ENCODE measurements at places on chromosomes 12 and 14. TPM values are rescaled to one million over a fixed set of nuclear protein-coding genes. Genes with fewer than 3 reads are reported as not detected.

GRCh38 chr12:14310866-14311265 is 54.6 kb upstream of the ATF7IP start:
- DNase-seq = no peak

- no peak for DNase-seq
These were observed 104.7 kb downstream of the PLEKHA5 start for GRCh38 chr12:19234171-19234704.

GALNT16 gene
- total RNA-seq = 79.1 TPM

CLEC1B gene
- total RNA-seq = not detected

- DNase-seq = peak; percentile 31
These were observed at the start of gene TSPAN11 for GRCh38 chr12:30926243-30927221. Gene TSPAN11, plus strand, starts transcription at chr12:30926748. Its CDS starts 27,244 bp downstream, at chr12:30953992.

- no peak for DNase-seq
These were observed 18.9 kb downstream of the GLIPR1L2 start for GRCh38 chr12:75409830-75410229.

GRCh38 chr12:70733385-70733784 is 96.2 kb upstream of the PTPRB start:
- DNase-seq = no peak

GRCh38 chr14:64544607-64545312 is 4.2 kb downstream of the HSPA2 start:
- DNase-seq = no peak

DPPA3 gene
- total RNA-seq = not detected

PAPLN gene
- total RNA-seq = 0.75 TPM

ERBB3 gene
- 1.1 TPM for total RNA-seq

DLK1 gene
- total RNA-seq = 6.8 TPM

LIN7A gene
- total RNA-seq = 9.2 TPM

DNA sequence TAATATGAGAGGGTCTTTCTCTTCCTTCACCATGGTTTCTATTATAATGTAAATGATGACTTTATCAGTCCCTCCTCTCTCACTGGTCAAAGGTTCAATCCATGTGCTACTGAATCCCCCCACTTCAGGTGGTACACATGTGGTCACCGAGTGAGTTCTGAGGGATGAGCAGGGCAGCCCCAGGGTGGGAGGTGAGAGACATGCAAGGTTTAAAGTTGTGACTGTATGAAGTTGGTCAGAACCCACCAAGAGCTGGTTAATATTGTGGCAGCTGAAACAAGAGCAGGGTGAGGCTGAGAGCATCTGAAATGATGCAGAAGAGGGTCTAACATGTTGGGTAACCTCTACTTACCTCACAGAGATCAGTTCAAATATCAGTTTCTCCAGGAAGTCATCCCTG is 444.7 kb upstream of the FBXO33 start:
- DNase-seq = no peak

NPFF gene
- total RNA-seq = not detected

DNA sequence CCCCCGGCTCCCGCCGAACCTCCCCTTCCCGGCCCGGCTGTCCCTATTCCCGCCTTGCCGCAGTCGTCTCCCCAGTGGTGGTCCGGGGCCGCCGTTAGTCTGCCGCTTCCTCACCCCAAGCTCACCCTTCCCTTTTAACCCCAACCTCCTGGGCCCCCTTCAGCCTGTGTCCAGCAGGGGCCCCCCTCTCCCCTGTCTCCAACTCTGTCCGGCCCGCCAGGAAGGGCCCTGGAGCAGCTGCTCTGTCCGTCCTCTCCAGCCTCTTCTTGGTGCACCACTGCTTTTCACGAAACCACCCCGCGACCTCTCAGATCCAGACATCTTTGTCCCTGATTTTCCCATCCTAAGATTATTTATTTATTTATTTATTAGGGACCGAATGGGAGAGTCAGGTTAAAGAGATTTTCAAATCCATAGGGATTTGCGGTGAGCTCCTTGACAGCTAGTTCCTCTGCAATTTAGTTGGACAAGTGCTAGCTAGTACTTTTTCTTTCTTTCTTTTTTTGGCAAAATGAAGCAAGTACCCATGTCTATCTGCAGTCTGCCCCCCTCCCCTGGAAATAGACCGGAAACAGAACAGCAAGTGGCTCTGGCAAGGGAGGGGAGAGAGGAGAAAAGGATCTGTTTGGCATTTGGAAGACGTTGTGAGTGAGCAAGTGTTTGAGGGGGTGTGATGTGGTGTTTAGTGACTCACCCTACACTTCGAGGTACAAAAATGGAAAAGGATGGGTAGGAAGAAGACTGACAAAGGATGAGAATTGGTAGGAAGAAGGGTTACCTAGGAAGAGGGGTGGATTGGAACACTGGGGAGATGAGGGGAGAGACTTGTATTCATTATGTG is 632 bp downstream of the UBR7 start:
- DNase-seq = no peak

- DNase-seq = no peak
These were observed 80.4 kb downstream of the DUSP16 start for GRCh38 chr12:12482150-12482761.

- no peak for DNase-seq
These were observed 60.6 kb upstream of the GTF2A1 start for GRCh38 chr14:81281332-81281731.

SSTR1 gene
- 0.47 TPM for total RNA-seq

KRT8 gene
- total RNA-seq = 117 TPM

GRCh38 chr12:65728848-65729793 is 95.2 kb upstream of the HMGA2 start:
- DNase-seq = no peak

RPS6KL1 gene
- total RNA-seq = 22.6 TPM

All from heart right ventricle (tissue), 16 donors.